Activated CD8-positive, alpha-beta T cell treated with anti-CD3 and anti-CD28 coated beads for 36 hours (primary cell): ENCODE measurements at places on chromosomes 1 and 21.
A peak's percentile ranks its signal among the peaks of the same experiment; 100 is the strongest.

GRCh38 chr21:35081861-35082260, 32.8 kb upstream of the RUNX1 start:
- DNase-seq: no peak

GRCh38 chr1:207578796-207579435, 66.0 kb upstream of the CR1L start:
- DNase-seq: no peak

- DNase-seq: no peak
Measured at GRCh38 chr1:212959266-212960220, 9.2 kb downstream of the VASH2 start.

DNA sequence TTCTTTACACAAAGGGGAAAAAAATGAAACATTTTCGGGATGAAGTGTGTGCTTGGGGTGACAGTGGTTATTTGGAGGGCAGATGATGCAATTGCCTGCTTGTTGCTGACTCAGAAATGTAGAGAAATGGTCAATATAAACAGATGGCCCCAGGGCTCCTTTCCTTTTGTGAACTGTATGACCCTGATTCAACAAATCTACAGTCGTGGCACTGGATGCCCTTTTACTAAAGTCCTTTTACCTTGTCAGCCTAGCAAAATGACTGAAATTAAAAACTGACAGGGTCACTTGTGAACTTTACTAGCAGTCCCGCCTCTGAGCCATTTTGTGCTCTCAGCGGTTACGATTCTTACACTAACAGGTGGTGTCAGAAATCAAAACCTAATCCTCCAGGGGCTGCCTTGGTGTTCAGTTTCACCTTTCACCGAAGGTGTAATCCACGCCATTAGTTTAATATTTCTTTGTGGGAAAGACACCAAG, 49.8 kb downstream of the GREM2 start:
- DNase-seq: no peak

DNA sequence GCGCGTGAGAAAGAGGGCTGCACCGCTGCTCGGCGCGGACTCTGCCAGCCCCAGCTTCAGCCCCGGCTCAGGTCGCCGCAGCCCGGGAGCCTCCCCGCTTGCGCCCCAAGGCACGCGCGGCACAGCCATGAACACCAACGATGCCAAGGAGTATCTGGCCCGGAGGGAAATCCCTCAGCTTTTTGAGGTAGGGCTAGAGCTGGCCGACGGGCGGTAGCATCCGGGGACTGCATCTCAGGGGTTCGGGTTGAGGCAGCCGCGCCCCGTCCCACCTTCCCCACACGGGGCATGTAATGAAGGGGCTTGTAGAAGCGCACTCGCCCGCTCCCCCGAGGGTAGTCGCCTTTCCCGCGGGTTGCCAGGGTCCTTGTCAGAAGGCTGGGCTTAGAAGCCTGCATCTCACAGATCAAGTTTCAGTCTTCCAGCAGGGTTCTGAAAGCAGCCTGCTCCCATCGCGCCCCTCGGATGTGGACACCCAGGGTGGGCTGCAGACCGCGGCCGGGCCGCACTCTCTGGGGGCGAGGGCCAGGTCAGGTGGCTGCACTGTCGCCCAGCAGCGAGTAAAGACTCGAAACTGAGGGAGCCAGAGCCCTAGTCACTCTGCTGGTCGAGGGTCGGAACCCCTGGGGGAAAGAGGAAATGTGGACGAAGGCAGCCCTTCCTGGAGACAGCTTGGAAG, 507 bp downstream of the AK5 start:
- peak; percentile 51 for DNase-seq

DNA sequence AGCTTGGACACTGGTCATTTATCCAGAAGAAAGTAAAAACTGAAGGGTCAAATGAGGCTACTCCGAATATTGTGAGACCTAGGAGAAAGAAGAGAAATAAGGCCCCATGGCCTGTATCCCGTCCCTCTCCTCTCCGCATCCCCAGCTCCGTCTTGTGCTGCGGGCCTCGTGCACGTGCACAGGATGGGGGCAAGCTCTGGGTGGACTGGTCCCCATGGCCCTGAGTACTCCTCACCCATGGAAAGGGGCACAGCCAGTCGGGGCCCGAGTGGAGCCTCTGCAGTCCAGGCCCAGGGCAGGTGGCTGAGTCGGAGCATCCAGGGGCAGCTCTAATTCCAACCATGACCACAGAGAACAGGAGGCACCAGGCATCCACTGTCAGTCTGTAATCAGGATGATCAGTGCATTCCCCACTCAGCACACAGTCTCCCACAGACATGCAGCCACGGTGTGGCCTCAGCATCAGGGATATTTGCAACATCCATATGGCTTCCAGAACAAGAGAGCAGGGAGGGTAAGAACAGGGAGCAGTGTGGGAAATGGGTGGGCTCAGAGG, 12.5 kb upstream of the OLIG1 start:
- no peak for DNase-seq

GRCh38 chr1:1832820-1833219, 54.5 kb upstream of the NADK start:
- DNase-seq: no peak

GRCh38 chr21:21246007-21246406, 247.8 kb downstream of the NCAM2 start:
- no peak for DNase-seq

GRCh38 chr21:25717491-25718147, 17.1 kb downstream of the ATP5PF start:
- no peak for DNase-seq

GRCh38 chr1:99869723-99870122, 19.6 kb downstream of the AGL start:
- no peak for DNase-seq

DNA sequence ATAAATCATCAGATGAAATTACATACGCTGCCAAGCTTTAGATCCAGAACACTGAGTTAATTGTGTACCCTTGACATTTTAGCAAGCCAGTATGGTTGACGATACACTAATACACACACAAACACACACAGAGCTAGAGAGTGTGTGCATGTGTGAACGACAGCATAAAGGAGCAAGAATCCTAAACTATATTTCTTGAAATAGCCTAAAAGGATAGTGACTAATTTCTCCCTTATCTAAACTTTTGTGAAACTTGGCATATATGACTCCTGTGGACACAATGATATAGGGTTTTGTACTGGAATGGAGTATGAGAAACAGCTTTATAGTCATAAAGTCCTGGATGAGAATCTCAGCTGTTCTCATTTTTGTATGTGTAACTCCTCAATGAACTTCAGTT, 65.1 kb upstream of the DMRTA2 start:
- DNase-seq: no peak

- no peak for DNase-seq
Measured at GRCh38 chr1:175498002-175498401, 245.4 kb downstream of the TNR start.

GRCh38 chr1:186768906-186769305, 59.8 kb upstream of the PLA2G4A start:
- no peak for DNase-seq

GRCh38 chr21:19767546-19767945, 1230.7 kb upstream of the NCAM2 start:
- DNase-seq: no peak

- DNase-seq: no peak
Measured at GRCh38 chr1:15154480-15155036, 1.0 kb downstream of the TMEM51 start.

DNA sequence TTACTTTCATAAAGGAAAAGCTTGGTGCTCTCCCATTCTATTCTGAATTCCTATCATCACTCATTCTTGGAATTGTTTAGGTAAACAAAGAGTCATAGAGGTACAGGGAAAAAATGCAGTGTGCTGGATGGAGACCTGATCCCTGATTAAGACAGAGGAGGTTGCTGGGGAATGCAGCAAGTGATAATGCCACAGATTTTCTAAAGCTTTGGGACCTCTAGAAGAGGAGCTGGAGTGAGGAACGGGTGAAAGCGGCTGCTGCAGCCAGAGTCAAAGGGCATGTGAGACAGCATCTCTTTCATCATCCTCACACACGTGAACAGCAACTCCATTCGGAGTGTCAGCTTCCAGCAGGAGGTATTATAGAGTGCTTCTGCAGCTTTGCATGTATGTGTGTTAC, 54.9 kb upstream of the DIPK1A start:
- DNase-seq: no peak

DNA sequence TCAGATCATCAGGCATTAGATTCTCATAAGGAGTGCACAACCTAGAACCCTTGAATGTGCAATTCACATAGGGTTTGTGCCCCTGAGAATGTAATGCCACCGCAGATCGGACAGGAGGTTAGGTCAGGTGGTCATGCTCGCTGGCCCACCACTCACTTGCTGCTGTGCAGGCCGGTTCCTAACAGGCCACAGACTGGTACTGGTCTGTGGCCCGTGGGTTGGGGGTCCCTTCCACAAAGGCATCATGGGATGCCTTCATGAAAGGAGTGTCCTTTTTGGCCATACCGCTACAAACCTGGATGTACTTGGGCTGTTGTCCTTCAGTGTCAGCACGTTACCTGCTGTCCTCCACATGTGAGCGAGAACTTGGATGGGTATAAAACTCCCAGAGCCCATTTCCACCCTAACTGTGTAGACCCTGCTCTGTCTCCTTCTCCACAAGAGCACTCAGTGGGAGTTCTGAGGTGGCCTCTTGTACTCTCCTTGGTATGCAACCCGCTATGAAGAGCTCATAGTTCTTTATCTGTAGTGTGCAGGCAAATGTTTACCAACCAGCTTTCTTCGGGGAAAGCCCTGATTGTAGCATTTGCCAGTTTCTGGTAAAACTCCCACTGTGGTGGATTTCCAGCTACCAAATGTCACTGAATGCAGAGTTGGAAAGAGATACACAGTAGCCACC, 41.7 kb upstream of the SLC19A1 start:
- DNase-seq: no peak

DNA sequence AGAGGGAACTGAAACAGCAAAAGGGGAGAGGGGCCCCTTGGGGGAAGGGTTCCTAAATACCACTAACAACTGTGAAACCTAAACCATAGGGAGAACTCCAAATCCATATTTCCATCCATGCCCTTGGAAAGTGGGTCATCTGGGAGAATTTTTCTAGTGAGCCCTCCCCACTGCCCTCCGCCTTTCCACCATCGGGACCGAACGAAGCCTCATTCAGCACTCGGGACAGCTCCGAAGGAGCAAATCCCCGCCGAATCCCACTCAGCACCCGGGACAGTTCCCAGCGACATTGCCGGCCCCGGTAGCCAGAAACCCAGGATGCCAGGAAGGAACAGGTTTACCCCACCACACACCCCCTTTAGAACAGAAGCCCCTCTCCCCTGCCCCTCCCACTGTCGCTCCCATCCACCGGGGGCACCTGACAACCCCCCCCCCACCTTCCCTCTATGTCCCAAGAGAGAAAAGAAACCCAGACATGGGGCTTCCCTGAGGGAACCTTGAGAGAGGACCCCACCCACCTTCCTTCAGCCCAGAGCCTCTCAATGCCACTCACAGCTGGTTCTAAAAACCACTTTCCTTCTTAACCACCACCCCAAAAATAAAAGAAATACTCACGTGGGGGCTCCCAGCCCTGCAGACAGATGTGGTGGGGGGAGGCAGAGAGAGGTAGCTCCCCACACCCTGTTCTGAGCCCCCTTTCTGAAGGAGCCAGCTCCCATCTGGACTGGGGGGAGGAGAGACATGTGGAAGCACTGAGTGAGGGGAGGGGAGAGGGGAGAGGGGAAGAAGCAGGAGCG, 4.5 kb downstream of the DLGAP3 start:
- peak; percentile 71 for DNase-seq

DNA sequence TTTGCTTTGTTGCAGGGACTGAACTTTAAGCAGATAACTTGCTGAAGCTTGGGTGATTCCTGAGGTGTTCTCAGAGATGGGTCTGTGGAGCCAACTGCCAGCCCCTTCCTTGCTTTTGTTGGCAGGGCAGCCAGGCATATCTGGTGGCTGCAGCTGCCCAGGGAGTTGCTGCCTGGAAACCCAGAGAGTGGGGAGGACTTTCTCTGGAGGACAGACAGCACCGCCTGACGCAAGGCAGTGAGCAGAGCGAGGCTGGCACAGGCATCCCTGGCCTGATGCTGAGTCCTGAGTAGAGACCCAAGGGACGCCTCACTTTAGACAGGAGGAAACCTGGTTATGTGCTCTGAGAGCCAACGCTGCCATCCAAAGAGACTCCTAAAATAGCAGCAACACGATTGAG, 9.8 kb upstream of the OLFML2B start:
- DNase-seq: no peak

DNA sequence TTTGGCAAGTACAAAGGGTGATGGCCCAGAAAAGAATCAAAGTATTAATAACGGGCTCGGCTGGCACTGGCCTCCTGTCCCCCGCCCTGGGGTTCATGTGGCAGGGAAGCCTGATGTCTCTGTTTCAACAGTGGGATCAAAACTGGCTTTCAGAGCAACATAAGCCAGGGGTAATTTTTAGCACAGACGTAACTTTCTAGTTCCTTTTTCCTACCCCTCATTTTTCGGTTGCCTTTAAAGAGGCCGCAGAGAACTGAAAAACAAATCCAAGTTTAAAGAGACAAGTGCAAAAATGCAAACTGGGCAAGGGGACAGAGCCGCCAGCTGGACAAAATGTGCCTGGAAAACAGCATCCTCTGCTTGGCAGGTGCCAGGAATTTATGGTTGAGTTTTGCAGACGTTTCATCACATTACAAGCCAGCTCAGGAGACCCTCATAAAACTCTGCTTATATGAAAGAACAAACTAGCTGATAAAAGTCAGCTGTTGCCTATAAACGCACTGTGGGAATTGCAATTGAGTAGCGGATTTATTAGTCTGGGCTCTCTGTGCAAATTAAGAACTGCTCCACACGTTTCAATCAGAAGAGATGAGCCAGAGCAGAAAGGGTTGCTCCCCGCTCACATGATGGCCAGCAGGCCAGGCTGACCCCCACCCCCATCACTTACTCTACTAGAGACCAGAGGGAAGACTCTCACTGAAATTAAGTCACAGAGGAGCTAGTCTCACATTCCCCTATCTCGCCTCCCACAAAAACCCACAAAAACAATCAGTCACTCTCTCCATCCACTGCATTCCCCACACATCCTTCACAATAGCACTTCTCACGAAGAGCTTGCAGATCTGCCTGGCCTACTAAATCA, 15.8 kb upstream of the CDCA8 start:
- no peak for DNase-seq

GRCh38 chr1:45084562-45084961, 72.5 kb downstream of the UROD start:
- no peak for DNase-seq

DNA sequence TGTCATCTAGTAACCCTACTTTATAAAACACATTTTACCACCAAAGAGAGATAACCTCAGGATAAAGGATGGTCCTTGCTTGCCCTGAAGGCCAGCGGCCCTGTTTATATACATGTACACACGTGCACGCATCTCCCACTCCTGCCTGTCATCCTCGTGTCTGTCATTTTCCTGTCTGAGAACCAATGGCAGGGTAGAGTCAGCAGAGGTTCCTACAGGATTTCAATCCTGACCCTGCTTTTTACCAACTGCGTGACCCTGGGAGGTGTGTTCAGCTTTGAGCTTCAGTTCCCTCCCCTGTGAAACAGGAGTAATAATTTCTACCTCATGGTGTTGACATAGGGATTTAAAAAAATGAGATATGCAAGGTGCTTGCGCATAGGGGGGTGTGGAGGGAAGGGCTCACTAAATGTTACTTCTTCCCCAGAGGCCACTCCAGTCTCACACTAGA, 12.3 kb upstream of the RASSF5 start:
- DNase-seq: no peak

GRCh38 chr1:232037774-232038388, 411.3 kb downstream of the DISC1 start:
- no peak for DNase-seq
